SJCRH30 (cell line): ENCODE measurements at places on chromosomes 12 and 14. TPM values are rescaled to one million over a fixed set of nuclear protein-coding genes. Genes with fewer than 3 reads are reported as not detected.

GRCh38 chr14:30312214-30312613, 246.7 kb upstream of the G2E3 start:
- no peaks in the 10 kb centered on the region for H3K4me1 ChIP-seq
- H3K4me3 ChIP-seq: no peak overlapping the region
- no peak for DNase-seq
- no peak overlapping the region for H3K27ac ChIP-seq

DNA sequence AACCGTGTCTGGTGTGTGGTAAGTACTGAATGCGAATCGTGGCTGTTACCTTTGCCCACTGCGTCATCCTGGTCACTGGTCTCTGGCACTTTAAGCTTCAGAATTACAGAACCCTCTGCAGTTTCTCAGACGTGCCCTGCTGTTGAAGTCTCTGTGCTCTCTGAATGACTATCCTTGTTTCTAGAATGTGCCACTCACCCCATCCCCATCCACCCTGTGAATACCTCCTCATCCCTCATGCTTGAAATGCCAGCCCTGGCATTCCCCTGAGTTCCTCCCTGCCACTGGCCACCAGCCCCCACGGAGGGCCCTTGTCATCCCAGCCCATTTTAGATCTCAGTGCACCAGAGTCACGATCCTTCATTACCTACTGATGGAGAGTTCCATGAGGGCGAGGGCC, 21.3 kb downstream of the TPCN1 start:
- no peaks in the 10 kb centered on the region for H3K27me3 ChIP-seq
- no peak overlapping the region for H3K4me3 ChIP-seq
- H3K36me3 ChIP-seq: no peaks in the 10 kb centered on the region
- H3K27ac ChIP-seq: peak overlapping the region; percentile 85
- DNase-seq: no peak
- H3K4me1 ChIP-seq: peaks cover 79% of the 10 kb centered on the region

Gene TAS2R42
- not detected in 2 replicates for total RNA-seq

- no peaks in the 10 kb centered on the region for H3K27me3 ChIP-seq
- peaks cover 12% of the 10 kb centered on the region for H3K4me1 ChIP-seq
- H3K4me3 ChIP-seq: peak overlapping the region; percentile 61
- H3K36me3 ChIP-seq: peaks cover 30% of the 10 kb centered on the region
- no peak overlapping the region for H3K27ac ChIP-seq
These were observed 5.8 kb downstream of the KMT5A start for GRCh38 chr12:123389560-123390351.

Gene NEMP1
- total RNA-seq: 63.7 and 70.2 TPM in 2 replicates
